ENCODE measurements at places on chromosomes 4 and X.

GRCh38 chr4:126710935-126711334 is 921.8 kb upstream of the INTU start:
- DNase-seq, result no peak

GRCh38 chr4:39486221-39486804 is 27.5 kb downstream of the LIAS start:
- DNase-seq, result no peak

DNA sequence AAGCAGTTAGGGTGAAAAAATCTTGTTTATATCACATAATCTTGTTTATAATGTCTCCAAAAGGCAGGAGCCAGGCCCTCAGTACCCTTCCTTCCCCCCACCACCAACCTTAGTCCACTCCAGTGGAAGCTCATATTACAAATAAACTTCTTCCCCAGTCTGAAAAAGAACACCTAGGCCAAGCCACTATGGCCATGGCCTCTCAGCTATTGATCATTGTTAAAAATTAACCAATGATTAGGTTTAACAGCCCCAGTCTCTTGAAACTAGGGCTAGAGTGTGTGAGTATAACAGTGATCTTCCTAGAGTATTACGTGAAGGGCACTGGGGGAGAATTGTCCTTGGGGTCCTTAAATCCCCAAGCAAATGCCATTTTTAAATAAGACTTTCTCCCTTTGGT is 411.9 kb upstream of the EDA2R start:
- DNase-seq, result no peak

GRCh38 chr4:68907788-68908700 is 43.6 kb downstream of the UGT2A3 start:
- no peak for DNase-seq

DNA sequence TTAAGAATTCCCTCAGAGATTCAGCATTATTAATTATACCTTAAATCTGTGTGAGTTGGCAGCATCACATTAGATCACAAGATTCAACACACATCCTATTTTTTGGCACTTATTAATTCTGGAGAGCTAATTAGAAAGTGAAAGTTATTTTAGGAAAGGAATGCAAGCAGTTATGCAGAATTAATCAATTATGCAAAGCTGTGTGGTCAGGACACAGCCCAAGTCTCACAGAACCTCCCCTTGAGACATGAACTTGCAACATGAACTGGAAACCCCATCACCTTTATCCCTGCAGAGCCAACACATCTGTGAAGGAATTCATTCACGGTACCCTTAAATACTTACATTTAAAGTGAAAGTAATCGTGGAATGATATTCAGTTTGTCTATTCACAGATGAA is 80.5 kb downstream of the TSPAN5 start:
- DNase-seq, result no peak

DNA sequence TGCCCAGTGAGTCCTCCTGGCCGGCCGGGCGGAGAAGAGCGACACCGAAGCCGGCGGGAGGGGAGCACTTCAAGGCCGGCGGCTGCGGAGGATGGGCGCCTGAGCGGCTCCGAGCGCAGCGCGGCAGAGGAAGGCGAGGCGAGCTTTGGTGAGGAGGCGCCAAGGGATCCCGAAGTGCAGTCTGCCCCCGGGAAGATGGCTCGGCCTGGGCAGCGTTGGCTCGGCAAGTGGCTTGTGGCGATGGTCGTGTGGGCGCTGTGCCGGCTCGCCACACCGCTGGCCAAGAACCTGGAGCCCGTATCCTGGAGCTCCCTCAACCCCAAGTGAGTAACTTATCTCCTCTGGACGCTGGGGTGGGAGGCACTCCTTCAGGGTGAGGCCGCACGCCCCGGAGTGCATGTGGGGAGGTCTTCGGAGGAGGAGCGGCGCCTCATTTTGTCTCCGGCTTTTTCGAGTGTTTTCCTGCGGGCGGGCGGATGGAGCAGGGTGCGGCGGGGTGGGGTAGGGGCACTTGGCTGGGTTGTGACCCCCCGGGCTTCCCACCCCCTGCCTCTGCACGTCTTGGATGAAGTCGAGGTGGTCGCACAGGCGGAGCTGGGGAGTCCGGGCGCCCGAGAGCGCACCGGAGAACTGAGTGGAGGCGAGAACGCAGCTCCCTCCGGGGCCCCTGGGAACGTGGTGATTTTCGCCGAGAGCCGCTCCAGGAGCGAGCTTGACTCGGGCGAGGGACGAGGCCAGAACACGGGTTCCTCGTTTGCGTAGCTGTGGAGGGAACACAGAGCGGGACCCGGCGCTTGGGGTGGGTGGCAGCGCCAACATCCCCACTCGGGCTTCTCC is 979 bp downstream of the EFNB1 start:
- DNase-seq, result no peak

DNA sequence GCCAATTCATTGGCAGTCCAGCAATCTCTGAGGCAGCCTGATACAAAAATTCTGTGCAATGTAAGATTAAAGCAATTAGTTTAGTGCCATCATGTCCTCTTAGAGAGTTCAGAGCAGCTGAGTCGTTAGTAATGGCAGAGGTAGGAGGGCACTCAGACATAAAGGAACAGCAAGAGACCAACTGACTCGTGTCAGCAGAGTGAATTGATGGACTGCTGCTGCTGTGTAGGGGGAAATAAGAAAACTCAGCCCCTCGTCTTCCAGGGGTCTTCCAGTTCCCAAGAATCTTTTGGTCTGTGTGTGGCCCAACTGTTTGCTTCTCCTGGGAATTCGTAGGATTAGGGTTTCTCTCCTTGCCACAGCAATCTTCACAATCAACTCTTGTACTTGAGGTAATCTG is 100.9 kb downstream of the TTC29 start:
- DNase-seq, result no peak

GRCh38 chr4:7830747-7831146 is 108.9 kb downstream of the AFAP1 start:
- no peak for DNase-seq

- DNase-seq, result no peak
These were observed 239.0 kb downstream of the SLITRK2 start for GRCh38 chrX:146056511-146057081.

Measured in right renal pelvis (tissue), 4 donors.